ENCODE measurements at places on chromosomes 13 and 19. TPM values are rescaled to one million over a fixed set of nuclear protein-coding genes. Genes with fewer than 3 reads are reported as not detected.
A peak's percentile ranks its signal among the peaks of the same experiment; 100 is the strongest.

DNA sequence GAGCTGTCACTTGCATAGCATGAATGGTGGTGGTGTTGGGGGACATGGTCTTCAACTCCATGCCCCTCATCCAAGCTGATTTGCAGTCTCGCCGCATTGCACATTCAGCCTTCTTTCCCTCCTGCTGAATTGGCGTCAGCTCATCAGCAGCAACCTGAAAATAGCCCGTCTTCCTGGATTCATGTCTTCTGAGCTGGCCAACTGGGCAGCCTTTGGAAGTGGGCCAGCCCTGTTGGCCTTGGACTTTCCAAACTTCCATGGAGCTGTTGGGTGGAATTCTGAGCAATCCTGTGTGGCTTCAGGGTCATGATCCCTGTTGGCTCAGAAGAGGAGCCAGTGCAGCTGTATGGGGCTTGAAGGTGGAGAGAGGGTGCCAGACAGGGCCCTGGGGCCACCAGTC is 68.8 kb downstream of the ZNF536 start:
- H3K4me3 ChIP-seq: no peak overlapping the region
- H3K27ac ChIP-seq: no peak overlapping the region
- no peaks in the 10 kb centered on the region for H3K27me3 ChIP-seq
- H3K36me3 ChIP-seq: no peaks in the 10 kb centered on the region
- H3K4me1 ChIP-seq: no peaks in the 10 kb centered on the region

GRCh38 chr19:4103080-4103433 is 20.9 kb downstream of the MAP2K2 start:
- no peak for DNase-seq
- H3K27ac ChIP-seq: peak overlapping the region; percentile 94
- peaks cover 52% of the 10 kb centered on the region for H3K36me3 ChIP-seq
- H3K4me1 ChIP-seq: peaks cover 57% of the 10 kb centered on the region
- H3K27me3 ChIP-seq: no peaks in the 10 kb centered on the region

DNA sequence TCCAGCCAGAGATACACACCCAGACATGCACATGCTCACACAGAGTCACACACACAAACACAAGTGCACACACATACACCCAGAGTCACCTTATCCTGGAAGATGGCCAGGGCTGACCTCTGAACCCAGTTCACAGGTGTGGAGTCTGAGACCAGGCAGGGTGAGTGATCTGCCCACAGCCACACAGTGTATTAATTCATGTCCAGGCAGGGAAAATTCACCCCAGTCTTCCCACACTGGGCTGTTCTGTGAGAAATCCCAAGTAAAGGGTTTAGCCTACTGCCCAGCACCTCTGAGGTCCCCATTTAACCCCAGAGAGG is 2.0 kb downstream of the POU2F2 start:
- peaks cover 71% of the 10 kb centered on the region for H3K4me1 ChIP-seq
- H3K27me3 ChIP-seq: no peaks in the 10 kb centered on the region
- no peaks in the 10 kb centered on the region for H3K36me3 ChIP-seq
- DNase-seq: no peak
- H3K4me3 ChIP-seq: peak overlapping the region; percentile 32

GRCh38 chr13:42466609-42467008 is 107.3 kb upstream of the TNFSF11 start:
- H3K36me3 ChIP-seq: no peaks in the 10 kb centered on the region
- no peaks in the 10 kb centered on the region for H3K4me1 ChIP-seq
- peak overlapping the region; percentile 15 for H3K27ac ChIP-seq
- no peak overlapping the region for H3K4me3 ChIP-seq
- no peak for DNase-seq

DNA sequence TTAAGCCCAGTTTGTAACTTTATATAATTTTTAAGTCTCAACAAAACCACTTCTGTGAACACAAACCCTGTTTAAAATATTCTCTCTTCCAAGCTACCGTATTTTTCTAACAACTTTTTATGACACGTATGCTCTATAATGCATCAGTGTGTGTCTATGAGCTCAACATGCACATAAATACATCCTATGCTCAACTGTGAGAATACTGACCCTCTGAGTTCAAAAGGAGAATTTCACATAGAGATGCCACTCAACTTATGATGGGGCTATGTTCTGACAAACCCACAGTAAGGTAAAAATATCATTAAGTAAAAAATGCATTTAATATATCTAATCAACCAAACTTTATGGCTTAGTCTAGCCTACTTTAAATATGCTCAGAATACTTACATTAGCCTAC is 1139.7 kb upstream of the SPRY2 start:
- H3K4me1 ChIP-seq: no peaks in the 10 kb centered on the region
- no peaks in the 10 kb centered on the region for H3K27me3 ChIP-seq
- H3K27ac ChIP-seq: no peak overlapping the region
- H3K4me3 ChIP-seq: no peak overlapping the region

DNA sequence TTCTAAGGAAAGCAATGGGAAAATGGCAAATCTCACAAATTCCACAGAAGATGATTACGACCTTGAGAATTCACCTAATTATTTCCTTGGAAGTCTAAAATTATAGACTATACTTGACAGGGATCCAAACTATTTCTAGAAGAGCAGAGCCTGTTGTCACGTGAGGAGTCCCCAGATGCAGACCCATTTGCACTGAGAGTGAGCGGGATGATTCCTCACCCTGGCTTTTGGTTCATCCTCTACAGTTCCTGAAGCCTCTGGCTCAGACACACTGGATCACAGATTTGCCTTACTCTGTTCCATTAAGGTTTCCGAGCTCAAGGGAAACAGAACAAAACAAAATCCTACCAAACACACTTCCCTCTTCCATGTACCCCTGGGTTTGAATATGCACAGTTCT is 23.0 kb upstream of the CYSLTR2 start:
- DNase-seq: no peak
- H3K36me3 ChIP-seq: no peaks in the 10 kb centered on the region
- no peaks in the 10 kb centered on the region for H3K27me3 ChIP-seq
- H3K27ac ChIP-seq: no peak overlapping the region
- H3K4me3 ChIP-seq: no peak overlapping the region

DNA sequence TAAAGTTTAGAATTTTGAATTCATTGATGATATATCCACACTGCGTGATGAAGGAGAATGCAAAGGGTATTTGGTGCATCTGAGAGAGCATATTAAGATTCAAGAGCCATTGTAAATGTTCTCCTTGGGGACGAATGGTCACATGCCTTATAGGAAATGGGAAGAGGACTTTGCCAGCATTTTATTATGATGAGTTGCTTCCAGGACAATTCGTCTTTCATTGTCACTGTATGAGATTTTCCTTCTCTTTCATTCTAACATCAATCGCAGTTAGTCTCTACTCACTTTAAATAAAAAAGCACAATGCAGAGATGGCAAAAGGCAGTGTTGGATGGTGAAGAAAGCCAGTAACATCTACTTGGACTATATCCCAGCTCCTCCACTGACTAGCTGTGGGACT is 21.4 kb downstream of the WDFY2 start:
- H3K4me1 ChIP-seq: peaks cover 5% of the 10 kb centered on the region
- no peak overlapping the region for H3K27ac ChIP-seq
- no peak for DNase-seq
- no peak overlapping the region for H3K4me3 ChIP-seq
- H3K27me3 ChIP-seq: no peaks in the 10 kb centered on the region

DNA sequence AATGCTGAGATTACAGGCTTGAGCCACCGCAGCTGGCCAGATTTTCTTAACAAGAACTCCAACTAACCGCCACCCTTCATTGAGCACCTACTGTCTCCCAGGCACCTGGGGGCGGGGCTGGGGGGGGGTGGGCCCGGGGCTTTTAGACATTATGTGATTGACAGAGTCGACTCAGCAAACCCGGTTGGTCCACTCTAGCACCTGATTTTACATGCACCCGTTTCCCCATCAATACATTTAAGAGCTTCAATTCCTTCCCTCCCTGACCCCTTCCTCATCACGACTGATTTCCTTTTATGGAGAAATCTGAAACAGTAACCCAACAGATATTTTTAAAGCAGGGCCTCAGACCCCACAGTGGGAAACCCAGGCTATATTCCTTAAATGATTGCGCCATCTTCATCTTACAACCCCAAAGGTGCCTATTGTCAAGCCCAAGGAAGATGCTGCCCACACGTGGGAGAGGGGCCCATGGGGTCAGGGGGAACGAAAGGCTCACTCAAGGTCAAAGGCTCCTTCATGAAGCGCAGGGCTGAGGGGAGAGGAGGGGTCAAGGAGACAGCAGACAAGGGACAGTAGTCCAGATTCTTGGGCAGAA is 1.8 kb downstream of the INSR start:
- no peaks in the 10 kb centered on the region for H3K36me3 ChIP-seq
- peaks cover 3% of the 10 kb centered on the region for H3K27me3 ChIP-seq
- H3K4me3 ChIP-seq: no peak overlapping the region
- no peak overlapping the region for H3K27ac ChIP-seq
- H3K4me1 ChIP-seq: peaks cover 6% of the 10 kb centered on the region
- DNase-seq: no peak

DNA sequence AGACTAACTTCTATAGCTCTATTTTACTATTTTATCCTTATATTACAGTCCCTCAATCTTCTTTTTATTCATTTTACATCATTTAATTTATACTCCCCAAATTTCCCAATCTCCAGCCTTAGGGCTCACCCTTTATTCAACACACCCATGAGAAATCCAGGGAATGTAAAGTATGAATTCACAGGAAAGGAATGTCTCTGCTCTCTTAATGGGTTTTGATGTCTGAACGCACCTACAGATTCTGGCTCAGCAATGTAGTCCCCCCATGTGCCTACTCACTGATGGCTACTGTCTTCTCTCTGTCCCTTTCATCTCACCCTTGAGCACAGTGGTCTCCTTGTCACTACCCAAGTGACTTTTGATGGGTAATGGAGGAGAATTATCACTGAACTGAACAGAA is 32.8 kb downstream of the TNFSF13B start:
- H3K36me3 ChIP-seq: no peaks in the 10 kb centered on the region
- DNase-seq: no peak
- no peaks in the 10 kb centered on the region for H3K4me1 ChIP-seq
- no peak overlapping the region for H3K27ac ChIP-seq
- no peak overlapping the region for H3K4me3 ChIP-seq

ATXN8OS gene
- not detected for total RNA-seq

IZUMO2 gene
- not detected for total RNA-seq

MAP1S gene
- total RNA-seq: 45.8 TPM

FPR1 gene
- 6.4 TPM for total RNA-seq
